NCI-H69 (cell line): ENCODE measurements at places on chromosomes 1 and 21.

DNA sequence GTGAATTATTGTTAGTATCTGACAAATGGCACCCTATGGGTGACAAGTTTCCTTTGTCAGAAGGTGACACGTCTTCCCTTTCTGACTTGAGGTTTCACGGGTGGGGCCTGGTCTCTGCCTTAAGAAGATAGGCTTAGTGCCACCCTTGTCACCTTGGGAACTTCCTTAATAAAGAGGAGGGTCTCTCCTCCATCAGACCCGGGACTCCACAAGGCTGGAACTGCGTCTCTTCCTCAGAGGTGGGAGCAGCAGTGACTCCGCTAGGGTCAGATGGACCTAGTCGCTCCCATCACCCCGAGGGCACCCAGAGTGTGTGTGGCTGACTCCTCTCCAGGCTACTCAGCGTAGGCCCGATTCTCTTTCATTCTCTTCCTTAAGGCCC is 774 bp upstream of the WDTC1 start:
- DNase-seq = no peak

DNA sequence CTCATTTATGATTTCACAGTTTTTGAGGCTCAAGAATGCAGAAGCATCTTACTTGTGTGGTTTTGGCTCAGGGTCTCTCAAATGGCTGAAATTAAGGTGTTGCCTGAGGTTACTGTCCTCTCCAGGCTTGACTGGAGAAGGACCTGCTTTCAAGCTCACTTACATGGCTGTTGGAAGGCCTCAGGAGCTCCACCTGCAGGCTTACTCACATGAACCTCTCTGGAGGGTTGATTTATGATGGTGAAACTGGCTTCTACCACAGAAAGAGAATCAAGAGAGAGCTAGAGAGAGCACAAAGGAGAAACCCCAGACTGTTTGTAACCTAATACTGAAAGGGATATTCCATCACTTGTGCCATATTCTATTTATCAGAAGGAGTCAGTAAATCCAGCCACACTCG is 6.2 kb upstream of the KCNK2 start:
- peak; percentile 28 for DNase-seq

DNA sequence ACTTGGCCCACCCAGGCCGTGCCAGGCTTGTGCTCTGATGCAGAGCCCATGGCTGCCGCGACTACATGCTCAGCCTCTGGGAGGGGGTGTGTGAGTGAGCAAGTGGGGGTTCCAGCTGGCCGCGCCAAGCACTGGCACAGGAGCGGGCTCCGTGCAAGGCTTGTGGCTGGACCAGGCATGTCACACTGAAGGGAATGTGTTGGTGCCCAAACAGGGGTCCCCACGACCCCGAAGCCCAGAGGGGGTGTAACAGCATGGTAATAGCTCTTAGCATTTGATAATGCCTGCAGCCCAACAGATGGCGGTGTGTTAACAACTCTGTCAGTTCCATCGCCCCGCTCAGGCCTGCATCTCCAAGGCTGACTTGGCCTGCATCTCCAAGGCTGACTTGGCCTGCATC is 38.3 kb upstream of the CD46 start:
- DNase-seq = no peak

DNA sequence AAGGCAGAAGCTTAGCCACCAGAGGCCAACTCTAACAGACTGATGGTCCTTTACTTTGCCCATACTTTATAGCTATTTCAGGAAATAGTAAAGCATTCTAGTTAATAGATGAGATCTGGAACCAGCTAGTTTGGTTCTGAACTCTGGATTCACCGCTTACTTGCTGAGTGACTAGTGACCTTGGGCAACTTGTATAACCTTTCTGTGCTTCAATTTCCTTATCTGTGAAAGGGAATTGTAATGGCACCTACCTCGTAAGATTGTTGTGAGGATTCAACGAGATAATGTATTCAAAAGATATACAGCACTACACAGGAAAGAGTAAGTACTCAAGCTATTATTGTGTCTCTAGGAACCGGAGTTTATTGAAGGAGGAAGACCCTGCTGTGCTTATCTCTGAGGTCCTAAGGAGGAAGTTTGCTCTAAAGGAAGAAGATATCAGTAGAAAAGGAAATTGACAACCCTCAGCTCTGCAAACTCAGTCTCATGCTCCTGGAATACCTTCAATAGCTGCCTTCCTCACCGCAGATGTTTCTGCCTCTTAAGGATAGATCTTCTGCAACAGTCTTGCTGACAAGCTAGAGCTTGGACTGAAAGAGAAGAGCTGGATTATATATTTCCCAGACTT is 11.9 kb downstream of the MTFR1L start:
- DNase-seq = no peak

- peak; percentile 52 for DNase-seq
These were observed 84.6 kb downstream of the LAMC2 start for GRCh38 chr1:183270541-183271141.

DNA sequence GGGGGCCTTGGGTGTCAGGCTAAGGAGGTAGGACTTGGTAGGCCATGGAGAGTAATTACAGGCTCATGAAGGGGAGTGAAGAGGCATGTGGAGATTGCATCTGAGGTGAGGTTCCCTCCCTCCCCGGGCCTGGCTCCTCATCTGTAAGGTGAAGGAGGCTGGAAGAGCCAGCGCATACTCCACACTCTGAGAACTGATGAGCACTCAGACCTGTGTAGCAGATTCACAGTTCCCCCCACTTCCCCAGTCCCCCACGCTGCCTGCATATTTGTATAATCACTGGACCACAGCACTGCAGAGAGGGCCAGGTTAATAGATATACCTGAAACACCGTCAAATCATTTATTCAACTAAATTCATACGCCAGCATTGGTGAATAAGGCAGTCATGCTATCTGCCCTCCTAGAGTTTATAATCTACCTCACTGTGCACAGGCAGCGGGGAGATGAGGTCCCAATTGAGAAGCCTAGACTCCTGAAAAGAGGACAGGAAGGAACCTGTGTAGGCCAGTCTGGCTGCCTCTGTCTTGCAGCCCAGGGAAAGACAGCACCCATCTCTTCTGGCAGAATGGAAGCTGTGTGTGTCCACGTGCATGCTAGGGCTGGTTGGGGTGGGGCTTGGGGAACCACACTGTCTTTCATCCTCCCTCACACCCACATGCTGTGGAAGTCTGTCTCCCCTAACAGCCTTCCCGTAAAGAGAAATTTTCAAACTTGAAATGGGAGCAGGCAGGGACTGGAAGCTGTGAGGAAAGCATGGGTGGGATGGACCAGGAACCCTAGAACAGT is 110.6 kb upstream of the ATP1A1 start:
- DNase-seq = no peak
